ENCODE measurements at places on chromosomes 5 and 9.

DNA sequence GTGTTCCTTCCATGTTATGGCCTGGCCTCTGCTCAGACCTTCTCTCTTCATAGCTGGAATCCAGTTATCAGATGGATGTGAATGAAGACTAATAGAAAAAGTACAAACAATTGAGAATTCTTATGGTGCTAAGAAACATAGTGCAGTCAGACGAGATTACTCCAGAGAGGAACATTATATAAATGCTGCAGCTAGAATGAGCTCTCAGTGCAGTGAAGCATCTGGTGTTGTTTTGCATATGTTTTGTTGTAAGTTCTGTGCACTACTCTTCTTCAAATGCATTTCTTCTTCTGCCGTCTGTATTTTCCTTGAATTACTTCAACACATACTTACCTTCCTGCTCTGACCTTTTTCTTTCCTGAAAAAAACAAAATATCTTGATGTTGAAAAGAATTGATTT is 602.4 kb upstream of the CDH18 start:
- DNase-seq: no peak

- DNase-seq: no peak
Measured at GRCh38 chr5:152592416-152592815, 187.3 kb upstream of the NMUR2 start.

- DNase-seq: no peak
Measured at GRCh38 chr9:103037508-103038477, 42.7 kb downstream of the CYLC2 start.

DNA sequence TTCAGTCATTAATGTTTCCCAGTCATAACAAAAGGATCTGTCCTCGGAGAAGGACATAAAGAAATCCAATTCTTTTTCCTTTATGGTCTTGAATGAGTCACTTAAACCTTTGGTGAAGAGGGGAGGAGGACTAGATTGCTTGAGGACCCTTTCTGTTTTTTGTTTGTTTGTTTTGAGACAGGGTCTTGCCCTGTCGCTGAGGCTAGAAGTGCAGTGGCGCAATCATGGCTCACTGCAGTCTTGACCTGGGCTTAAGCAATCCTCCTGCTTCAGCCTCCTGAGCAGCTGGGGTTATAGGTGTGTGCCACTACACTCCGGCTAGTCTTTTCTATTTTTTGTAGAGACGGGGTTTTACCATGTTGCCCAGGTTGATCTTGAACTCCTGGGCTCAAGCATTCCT is 12.3 kb downstream of the TIGD6 start:
- DNase-seq: no peak

DNA sequence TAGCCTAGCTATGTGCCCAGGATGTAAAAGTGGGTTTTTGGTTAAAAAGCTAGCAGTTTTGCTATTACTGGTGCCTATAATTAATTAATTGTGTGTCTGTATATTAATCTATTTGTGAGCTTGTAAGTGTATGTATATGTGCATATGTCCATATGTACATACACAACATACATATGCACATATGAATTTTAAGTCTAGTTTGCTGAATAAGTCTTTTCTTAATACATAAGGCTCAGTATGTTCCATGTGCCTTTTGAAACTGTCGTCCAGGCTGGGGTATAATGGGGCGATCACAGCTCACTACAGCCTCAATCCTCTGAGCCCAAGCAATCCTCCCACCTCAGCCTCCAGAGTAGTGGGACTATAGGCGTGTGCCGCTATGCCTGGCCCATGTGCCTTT is 10.1 kb downstream of the SH3GL2 start:
- no peak for DNase-seq

GRCh38 chr9:115132648-115133047 is 14.7 kb upstream of the TNC start:
- DNase-seq: no peak

- no peak for DNase-seq
Measured at GRCh38 chr5:88287846-88288527, 19.3 kb upstream of the TMEM161B start.

DNA sequence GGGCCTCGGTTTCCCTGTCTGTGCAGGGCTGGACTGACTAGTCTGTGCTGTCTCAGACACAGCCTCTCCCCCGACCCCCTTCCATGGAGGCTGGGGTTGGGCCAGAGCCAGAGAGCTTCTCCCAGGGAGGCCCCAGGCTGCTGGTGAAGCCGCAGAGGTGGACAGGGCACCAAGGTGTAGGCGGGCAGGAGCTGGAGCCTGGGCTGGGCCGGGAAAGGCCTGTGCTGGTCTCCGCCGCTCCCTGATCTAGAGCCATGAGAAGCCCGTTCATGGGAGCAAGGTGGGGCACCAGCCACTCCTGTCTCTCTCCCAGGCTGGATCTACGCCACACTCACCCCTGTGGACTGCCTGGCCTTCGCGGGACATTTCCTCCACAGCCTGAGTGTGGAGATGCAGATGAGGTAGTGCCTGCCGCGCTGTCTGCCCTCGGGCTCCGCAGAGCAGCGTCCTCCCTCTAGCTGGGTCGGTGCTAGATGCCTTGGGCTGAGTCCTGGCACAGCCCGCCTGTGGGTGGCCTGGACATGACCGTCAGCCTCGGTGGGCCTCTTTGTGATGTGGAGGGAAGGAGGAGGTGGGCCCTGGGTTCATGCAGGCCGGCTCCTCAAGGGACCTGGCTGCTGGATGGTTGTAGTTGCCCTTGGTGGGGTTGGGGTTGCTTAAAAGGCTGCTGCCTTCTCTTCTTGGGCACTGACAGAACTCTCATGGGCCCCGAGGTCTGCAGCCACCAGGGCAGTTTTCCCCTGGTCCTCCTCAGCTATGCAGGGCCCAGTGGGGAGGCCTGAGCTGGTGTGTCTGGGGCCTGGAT is 79.4 kb downstream of the PHF2 start:
- no peak for DNase-seq

GRCh38 chr9:5531101-5531882 is 21.0 kb downstream of the PDCD1LG2 start:
- no peak for DNase-seq

DNA sequence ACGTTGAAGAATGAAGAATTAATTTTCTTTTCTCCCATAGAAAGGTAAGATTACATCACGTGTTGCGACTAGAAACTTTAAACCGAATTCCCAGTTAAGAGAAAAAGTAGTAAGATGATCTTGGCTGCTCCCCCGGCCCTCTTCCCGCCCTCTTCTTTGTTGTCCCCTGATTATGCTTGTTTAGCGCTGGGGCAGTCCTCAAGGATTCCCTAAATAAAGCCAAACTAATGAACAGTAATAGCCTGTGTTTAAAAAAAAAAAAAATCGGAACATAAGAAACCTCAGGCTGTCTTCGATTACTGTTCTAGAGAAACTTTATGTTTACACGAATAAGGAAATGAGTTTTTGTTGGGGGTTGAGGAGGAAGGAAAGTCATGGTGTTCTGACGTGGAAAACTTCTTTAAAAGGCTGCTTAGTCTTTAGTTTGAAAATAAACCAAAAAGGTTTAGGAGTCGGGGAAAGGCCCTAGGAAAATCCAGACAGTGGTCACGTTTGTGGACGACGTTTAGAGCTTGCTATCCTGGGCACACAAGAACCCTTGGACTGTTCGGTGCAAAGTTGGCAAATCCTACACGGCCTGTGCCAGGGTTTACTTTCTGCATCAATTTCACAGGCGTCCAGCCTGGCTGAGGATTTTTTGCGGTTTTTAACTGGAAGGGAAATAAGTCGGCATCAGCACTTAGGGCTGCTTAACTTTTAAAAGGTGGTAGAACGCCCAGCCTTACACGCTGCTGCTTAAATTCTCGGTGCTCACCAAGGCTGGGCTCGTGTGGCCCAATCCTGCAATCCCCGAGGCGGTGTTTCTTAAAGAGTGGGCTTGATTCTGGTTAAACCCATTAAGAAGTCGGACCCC is 1.1 kb upstream of the MAT2B start:
- DNase-seq: no peak

GRCh38 chr9:2749485-2749884 is 32.2 kb downstream of the KCNV2 start:
- DNase-seq: no peak

GRCh38 chr5:348726-349125 is 27.2 kb downstream of the AHRR start:
- DNase-seq: no peak

GRCh38 chr5:421287-421880 is 21.6 kb upstream of the EXOC3 start:
- no peak for DNase-seq

DNA sequence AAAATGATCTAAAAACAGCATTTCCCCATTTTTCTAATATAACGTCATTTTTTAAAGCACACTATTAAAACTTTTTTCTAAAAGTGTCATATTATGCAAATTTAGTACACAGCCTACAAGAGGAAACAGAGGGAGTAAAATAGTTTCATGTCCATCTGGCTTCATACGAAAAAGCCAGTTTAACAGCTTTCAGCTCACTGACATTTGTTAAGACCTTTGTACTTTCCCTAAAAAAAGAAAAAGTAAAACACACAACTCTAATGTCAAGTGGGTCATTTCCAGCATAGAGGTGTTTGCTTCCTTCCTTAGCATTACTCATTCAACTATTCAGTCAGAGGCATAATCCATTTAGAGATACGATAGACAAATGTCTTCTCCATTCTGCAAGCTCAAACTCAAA is 49.4 kb downstream of the ABHD17B start:
- DNase-seq: no peak

GRCh38 chr5:76341651-76342334 is 61.3 kb upstream of the IQGAP2 start:
- no peak for DNase-seq

DNA sequence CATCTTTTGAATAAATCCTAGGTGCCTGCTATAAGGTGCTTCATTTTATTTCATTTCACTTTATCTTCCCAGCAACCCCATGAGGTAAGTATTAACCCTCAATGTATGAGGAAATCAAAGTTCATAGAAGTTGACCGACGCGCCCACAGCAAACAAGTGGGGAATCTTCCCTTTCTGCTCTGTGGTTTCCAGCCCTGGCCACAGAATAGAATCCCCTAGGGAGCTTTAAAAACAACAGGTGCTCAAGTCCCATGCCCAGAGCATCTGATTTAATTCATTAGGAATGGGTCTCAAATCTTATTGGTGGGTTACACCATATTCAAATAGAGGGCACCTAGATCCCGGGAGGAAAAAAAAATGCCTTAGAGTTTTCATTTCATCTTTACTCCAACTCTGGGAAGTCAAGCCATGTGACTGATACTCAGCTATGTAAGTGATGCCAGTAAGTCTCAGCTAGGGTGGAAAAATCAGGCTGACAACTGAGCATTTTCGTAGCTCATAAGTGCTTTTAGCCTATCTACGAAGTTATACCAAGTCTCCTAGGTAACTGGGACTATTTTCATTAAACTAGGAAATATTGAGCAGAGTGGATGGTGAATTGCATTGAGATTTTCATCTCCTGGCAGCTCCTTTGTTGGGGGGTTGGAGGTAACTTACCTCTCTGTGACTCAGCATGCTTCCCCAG is 353.4 kb upstream of the SLC30A5 start:
- no peak for DNase-seq

DNA sequence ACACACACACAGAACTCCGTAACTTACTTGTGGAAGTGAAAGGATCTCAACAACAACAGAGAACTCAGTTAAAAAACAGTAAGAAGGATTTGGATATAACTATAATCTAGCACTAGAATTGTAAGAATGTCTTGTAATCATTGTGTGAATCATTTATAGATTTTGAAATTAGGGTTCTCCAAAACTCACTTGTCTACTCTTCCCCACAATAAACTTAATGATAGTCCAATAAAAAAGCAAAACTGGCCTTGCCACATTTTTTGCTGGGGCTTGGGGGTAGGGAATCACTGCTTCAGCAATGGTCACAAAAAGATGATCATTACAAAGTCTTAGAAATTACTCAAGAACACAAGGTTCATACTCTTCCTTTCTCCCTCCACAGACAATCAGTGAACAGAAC is 8.8 kb downstream of the TBCA start:
- DNase-seq: no peak

GRCh38 chr5:120919017-120919416 is 454.9 kb downstream of the PRR16 start:
- DNase-seq: no peak

- no peak for DNase-seq
Measured at GRCh38 chr5:61578858-61579503, 246.9 kb downstream of the ZSWIM6 start.

DNA sequence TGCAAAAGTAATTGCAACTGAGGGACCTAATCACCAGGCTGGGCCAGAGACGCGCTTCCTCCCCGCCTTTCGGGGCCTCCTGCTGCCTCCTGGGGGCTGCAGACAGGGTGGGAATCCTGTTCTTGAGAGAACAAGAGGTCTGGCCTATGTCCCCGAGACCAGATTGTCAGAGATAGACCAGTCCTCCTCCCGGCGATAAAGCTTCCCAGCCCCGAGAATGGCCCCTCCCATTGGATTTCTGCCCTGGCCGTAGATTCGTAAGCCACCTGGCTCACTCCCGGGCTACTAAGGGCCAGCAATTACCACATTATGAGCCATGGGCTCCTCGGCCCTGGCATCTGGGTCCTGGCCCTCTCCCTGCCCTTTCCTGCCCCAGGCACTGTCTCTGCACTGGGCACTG is 70.4 kb downstream of the HRH2 start:
- no peak for DNase-seq

GRCh38 chr5:58133631-58134296 is 326.1 kb downstream of the PLK2 start:
- no peak for DNase-seq

GRCh38 chr9:101312661-101313060 is 72.1 kb downstream of the BAAT start:
- DNase-seq: no peak

- DNase-seq: no peak
Measured at GRCh38 chr9:110021891-110022290, 186.1 kb downstream of the C9orf152 start.

- no peak for DNase-seq
Measured at GRCh38 chr9:135519179-135519971, 1.9 kb upstream of the LCN1 start.

- no peak for DNase-seq
Measured at GRCh38 chr5:82806513-82806912, 270.7 kb downstream of the TMEM167A start.

DNA sequence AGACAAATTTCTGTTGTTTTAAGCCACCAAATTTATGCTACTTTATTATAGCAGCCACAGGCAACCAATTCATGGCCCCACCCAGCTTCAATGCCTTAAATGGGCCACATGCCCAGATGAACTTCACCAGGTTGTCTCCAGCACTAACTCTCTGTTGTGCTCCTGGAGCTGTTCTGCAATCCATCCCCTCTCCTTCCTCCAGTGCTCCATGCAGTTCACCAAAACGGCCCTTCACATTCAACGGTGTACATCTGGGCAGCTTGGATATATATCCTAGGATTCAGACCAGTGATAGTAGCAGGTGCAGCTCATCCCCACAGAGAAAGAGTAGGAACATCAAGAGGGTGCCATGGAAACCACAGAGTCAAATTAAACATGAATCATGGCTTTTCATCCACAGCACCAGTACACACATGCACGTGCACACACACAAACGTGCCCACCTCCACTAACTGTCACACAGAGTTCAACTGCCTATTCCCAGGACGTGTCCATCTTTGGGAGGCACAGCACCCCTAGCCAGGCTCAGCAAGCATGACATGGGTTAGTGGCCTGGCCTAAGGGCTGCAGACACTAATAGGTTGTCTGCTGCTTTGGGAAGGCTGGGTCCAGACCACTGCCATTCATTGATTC is 134.5 kb downstream of the MED10 start:
- no peak for DNase-seq

GRCh38 chr5:127210042-127210441 is 80.6 kb upstream of the MEGF10 start:
- DNase-seq: no peak

All from activated T-cell treated with anti-CD3 and anti-CD28 coated beads for 4 hours (primary cell).